ENCODE measurements at places on chromosomes 1 and 21.

DNA sequence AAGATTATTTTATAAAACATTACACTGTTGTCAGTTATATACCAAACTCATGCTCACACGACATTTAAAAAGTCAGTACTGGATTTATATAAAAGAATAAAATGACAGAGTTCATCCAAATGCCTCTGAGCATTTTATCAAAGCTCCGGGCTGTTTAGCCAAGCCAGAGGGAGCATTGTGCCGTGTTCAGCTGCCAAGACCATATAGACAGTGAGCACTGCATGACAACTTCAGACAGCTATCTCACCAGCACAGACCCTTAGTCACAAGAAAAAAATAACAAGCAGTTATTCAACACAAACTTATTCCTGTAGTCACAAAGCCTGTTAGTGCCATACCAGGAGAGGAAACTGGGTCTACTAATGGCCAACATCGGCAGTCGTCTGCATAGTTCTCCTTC lies 88.0 kb upstream of the PBX1 start:
- no peak for DNase-seq

GRCh38 chr1:106249365-106249764 lies 807.1 kb upstream of the PRMT6 start:
- DNase-seq = no peak

DNA sequence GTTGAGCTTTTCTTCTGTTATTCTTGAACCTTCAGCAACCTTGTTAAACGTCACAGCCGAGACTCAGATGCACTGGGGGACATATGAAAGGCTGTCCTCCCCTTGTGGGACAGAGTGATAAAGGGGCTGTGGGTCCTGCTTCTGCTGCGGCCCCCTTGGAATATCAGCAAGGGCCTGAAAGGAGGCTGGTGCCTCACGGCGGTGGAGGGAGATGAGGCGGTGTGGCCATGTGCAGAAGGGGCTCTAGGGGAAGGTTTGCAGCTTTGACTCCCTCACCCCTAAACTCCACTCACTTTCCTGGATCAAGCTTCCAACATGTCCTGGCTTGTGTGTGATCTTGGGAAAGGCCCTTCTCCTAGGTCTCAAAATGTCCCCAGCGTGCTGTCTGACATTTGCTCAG lies 270.7 kb upstream of the CSF3R start:
- no peak for DNase-seq

GRCh38 chr1:233090746-233091494 lies 140.5 kb downstream of the NTPCR start:
- no peak for DNase-seq
